ENCODE measurements at places on chromosomes 6 and 20. TPM values are rescaled to one million over a fixed set of nuclear protein-coding genes. Genes with fewer than 3 reads are reported as not detected.

Gene PHACTR3
- total RNA-seq = not detected

GRCh38 chr6:38176797-38177751, 357.5 kb downstream of the ZFAND3 start:
- DNase-seq = no peak

Gene NELFE
- 228 TPM for total RNA-seq

GRCh38 chr20:53794529-53795115, 201.0 kb upstream of the ZNF217 start:
- peak; percentile 73 for DNase-seq

DNA sequence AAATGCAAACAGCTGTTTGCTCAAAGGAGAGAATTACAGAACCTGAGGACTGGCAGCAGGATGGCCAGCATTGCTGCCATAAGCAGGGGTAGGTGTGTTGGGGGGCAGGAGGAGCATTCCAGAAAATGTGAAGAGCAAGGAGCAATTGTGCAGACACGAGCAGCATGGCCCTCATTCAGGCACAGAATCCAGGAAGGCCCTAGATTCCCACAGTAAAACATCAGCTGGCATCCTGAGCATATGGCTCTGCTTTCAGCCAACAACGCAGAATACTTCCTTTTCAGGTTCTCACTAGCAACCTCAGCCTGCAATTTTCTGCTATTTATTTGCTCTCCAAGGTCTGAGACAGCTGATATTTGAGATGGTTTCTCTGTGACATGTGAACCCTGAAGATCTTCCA, 243.4 kb upstream of the POU3F2 start:
- DNase-seq = no peak

Gene ABHD16B
- total RNA-seq = not detected

- peak; percentile 13 for DNase-seq
Measured at GRCh38 chr6:159935633-159936032, 33.2 kb upstream of the IGF2R start.

DNA sequence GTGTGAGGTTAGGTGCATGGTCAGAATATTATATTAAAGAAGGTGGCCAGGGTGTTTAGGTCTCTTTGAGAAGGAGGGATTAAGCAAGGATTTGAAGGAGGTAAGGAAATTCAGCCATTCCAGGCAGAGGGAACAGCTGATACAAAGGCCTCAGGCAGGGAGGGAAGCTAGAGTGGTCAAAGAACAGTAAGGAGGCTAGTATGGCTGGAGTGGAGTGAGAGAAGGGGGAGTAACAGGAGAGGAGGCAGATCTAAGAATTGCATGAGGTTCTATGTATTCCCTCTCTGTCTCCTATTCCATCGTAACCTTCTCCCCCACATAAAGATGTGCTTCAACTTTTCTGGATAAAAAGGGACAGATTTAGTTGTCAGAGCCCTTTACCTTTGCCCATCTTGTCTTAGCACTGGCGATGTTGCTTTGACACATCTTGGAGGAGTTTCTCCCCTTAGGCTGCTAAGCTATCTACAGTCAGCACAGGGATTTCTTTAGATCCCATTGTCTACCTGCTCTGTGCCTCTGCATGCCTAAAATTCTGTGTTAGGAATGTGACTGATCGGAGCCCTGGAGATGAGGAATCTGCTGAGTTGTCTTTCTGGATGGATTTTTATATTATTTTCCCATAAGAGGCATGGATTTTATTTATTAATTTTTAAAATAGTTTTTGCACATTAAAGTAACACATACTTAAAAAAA, 59.9 kb downstream of the KLHL31 start:
- DNase-seq = no peak

Gene SLC22A1
- not detected for total RNA-seq

Gene SCGN
- not detected for total RNA-seq

GRCh38 chr6:167734662-167735083, 92.0 kb upstream of the AFDN start:
- no peak for DNase-seq

- DNase-seq = peak; percentile 67
Measured at GRCh38 chr6:147154454-147154853, 49.8 kb upstream of the STXBP5 start.

DNA sequence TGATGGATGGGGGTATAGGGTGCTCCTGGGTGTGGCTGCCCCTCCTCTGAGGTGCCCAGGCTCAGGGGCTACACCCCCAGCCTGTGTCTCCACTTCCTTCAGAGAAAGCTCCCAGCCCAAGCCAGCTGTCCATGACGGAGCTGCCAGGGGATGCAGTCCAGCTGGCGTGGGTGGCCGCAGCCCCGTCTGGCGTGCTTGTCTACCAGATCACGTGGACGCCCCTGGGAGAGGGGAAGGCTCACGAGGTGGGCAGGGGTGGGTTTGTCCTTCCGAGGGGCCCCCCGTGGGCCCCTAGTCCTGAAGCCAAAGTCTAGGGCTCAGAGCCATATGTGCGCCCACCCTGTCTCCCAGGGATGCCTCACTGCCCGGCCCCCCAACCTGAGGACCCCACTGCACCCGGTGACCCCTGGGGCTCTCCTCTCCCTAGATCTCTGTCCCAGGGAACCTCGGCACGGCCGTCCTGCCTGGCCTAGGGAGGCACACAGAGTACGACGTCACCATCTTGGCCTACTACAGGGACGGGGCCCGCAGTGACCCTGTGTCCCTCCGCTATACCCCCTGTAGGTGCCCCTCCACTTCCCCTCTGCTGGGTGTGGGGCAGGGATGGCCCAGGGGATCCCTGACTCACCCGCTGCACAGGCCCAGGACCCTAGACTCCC, 19.8 kb downstream of the COL20A1 start:
- DNase-seq = no peak

GRCh38 chr6:37982317-37982716, 162.8 kb downstream of the ZFAND3 start:
- no peak for DNase-seq

Gene HSPA1B
- total RNA-seq = 185 TPM

GRCh38 chr20:40276301-40276700, 412.7 kb downstream of the MAFB start:
- no peak for DNase-seq

DNA sequence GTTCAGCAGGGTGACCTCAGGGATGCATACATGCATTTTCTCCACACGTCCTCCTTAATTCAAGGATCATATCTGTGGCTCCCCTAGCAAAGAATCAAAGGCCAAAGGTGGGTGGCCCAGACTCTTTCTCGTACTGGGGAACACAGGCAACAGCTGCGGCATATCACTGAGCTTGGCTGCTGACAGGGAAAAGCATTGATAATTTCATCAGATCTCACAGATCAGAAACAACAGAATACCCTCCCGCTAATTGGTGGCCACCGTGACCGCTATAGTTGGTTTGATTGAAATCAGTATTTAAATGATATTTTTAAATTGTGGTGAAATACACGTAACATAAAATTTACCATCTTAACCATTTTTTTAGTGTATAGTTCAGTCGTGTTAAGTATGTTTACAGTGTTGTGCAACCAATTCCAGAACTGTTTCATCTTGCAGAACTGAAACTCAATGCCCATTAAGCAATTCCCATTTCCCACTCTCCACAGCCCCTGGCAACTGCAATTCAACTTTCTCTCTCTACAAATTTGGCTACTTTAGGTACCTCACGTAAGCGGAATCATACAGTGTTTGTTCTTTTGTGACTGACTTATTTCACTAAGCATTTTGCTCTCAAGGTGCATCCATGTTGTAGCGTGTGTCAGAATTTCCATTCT, 74.7 kb upstream of the TMEM170B start:
- DNase-seq = no peak

Gene SPDEF
- total RNA-seq = not detected

Gene TMEM217
- 1.3 TPM for total RNA-seq

DNA sequence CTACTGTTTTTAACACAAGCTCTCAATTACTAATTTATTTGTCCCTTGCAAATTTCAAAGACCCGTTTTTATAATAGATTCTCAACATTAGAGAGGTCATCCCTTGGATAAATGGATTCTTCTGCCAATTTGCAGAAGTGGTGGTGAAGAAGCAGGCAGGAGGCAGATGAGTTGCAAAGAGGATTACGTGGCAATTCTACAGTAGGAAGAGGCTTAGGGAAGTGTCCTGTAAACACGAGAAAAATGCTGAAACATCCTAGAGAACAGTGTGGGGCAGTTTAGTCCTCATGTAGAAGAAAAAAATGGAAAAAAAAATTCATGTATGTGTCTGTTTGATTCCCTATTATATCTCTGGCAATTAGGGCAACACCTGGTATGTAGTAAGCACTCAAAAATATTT, 87.6 kb downstream of the BMP2 start:
- DNase-seq = no peak

Gene LRP11
- 92.0 TPM for total RNA-seq

GRCh38 chr6:36028088-36028876, 674 bp downstream of the MAPK14 start:
- DNase-seq = peak; percentile 63

Gene SMOC2
- total RNA-seq = 0.47 TPM

Gene TUBB2A
- total RNA-seq = 327 TPM

DNA sequence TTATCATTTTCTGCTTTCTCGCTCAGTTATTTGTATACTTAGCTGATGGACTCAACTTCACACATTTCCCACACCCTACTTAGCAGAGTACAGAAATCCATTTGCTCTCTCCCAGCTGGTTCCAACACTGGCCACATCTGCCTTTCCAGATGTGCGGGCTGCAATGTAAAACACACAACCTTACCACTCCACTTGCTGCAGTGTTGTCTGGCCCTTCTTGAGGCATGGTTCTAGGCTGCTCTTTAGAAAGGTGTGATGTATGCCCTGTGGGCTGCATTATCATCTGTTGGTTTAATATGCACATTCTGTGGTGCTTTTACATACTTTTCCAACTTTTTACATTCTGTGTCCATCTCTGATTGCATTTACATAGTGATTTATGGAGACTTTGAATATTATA, 56.5 kb downstream of the TRAF3IP2 start:
- no peak for DNase-seq

GRCh38 chr6:137497721-137498463, 3.7 kb upstream of the OLIG3 start:
- no peak for DNase-seq

Gene LPA
- not detected for total RNA-seq

GRCh38 chr6:108961985-108962384, 113.8 kb downstream of the ARMC2 start:
- peak; percentile 39 for DNase-seq

Gene GTSF1L
- total RNA-seq = not detected

Gene FILIP1
- 1.3 TPM for total RNA-seq

- no peak for DNase-seq
Measured at GRCh38 chr6:10154251-10154650, 260.6 kb downstream of the TFAP2A start.

Data from M059J (cell line).